Muscle of arm (tissue), 14 donors: ENCODE measurements at places on chromosomes 13 and 19. TPM values are rescaled to one million over a fixed set of nuclear protein-coding genes. Genes with fewer than 3 reads are reported as not detected.

The DNMT1 gene
- polyA plus RNA-seq, result 80.7 TPM

The CLEC4M gene
- polyA plus RNA-seq, result not detected

The ZNF536 gene
- 2.3 TPM for polyA plus RNA-seq

The FCGBP gene
- polyA plus RNA-seq, result not detected

The CFAP97D2 gene
- polyA plus RNA-seq, result not detected

The KMT2B gene
- polyA plus RNA-seq, result 17.9 TPM

The KIR3DL2 gene
- polyA plus RNA-seq, result not detected

The IGFL3 gene
- not detected for polyA plus RNA-seq

The VSTM2B gene
- polyA plus RNA-seq, result 0.16 TPM
